Thoracic aorta endothelial cell (primary cell): ENCODE measurements at places on chromosomes 5 and 9. TPM values are rescaled to one million over a fixed set of nuclear protein-coding genes. Genes with fewer than 3 reads are reported as not detected.

CTXN3 gene
- total RNA-seq: not detected in 2 replicates

SPINK6 gene
- total RNA-seq: not detected in 2 replicates

OCLN gene
- total RNA-seq: 13.4 and 14.1 TPM in 2 replicates

LCNL1 gene
- not detected in 2 replicates for total RNA-seq

TAF11L10 gene
- not detected in 2 replicates for total RNA-seq

RANBP3L gene
- total RNA-seq: not detected in 2 replicates

FUBP3 gene
- 40.3 and 46.7 TPM in 2 replicates for total RNA-seq

NUP188 gene
- 76.3 and 85.9 TPM in 2 replicates for total RNA-seq

THG1L gene
- 5.9 and 6.7 TPM in 2 replicates for total RNA-seq

SLC36A3 gene
- not detected in 2 replicates for total RNA-seq

GPR151 gene
- total RNA-seq: not detected in 2 replicates

EGR1 gene
- 0.79 and 0.80 TPM in 2 replicates for total RNA-seq

CSF2 gene
- total RNA-seq: not detected in 2 replicates

DELE1 gene
- 60.6 and 63.8 TPM in 2 replicates for total RNA-seq

PCDHB12 gene
- total RNA-seq: 0.07 and 0.27 TPM in 2 replicates

CCDC192 gene
- not detected in 2 replicates for total RNA-seq

PLGRKT gene
- 17.2 and 18.6 TPM in 2 replicates for total RNA-seq

LRRC19 gene
- total RNA-seq: not detected in 2 replicates

CDX1 gene
- not detected in 2 replicates for total RNA-seq

STKLD1 gene
- 0.57 and 3.1 TPM in 2 replicates for total RNA-seq

PCDHAC2 gene
- total RNA-seq: 1.8 and 3.3 TPM in 2 replicates

GLE1 gene
- 27.4 and 34.9 TPM in 2 replicates for total RNA-seq

INSL6 gene
- not detected in 2 replicates for total RNA-seq

KLF4 gene
- 0.80 and 1.8 TPM in 2 replicates for total RNA-seq

JAKMIP2 gene
- not detected in 2 replicates for total RNA-seq

CD180 gene
- total RNA-seq: not detected in 2 replicates

IFNA2 gene
- not detected in 2 replicates for total RNA-seq
